Stimulated activated CD4-positive, alpha-beta T cell treated with anti-CD3 and anti-CD28 coated beads, TNF-alpha, amount 100 ng/mL, for 1 hour (primary cell): ENCODE measurements at places on chromosomes 16 and 17.

DNA sequence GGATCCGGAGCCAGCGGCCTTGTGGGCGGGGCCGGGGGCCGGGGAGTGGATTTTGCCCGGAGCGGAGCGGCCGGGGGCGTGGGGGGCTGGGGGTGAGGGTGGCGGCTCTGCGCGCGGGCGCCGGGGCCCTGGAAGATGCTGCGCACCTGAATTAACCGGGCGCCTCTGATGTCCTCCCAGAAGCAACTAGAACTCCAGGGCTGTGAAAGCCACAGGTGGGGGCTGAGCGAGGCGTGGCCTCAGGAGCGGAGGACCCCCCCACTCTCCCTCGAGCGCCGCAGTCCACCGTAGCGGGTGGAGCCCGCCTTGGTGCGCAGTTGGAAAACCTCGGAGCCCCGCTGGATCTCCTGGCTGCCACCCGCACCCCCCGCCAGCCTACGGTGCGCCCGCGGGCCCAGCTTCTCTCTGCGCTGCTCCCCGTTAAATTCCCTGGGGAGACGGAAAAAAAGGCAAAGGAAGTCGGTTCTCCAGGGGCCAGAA, 549 bp downstream of the SLC26A11 start:
- DNase-seq, result no peak

DNA sequence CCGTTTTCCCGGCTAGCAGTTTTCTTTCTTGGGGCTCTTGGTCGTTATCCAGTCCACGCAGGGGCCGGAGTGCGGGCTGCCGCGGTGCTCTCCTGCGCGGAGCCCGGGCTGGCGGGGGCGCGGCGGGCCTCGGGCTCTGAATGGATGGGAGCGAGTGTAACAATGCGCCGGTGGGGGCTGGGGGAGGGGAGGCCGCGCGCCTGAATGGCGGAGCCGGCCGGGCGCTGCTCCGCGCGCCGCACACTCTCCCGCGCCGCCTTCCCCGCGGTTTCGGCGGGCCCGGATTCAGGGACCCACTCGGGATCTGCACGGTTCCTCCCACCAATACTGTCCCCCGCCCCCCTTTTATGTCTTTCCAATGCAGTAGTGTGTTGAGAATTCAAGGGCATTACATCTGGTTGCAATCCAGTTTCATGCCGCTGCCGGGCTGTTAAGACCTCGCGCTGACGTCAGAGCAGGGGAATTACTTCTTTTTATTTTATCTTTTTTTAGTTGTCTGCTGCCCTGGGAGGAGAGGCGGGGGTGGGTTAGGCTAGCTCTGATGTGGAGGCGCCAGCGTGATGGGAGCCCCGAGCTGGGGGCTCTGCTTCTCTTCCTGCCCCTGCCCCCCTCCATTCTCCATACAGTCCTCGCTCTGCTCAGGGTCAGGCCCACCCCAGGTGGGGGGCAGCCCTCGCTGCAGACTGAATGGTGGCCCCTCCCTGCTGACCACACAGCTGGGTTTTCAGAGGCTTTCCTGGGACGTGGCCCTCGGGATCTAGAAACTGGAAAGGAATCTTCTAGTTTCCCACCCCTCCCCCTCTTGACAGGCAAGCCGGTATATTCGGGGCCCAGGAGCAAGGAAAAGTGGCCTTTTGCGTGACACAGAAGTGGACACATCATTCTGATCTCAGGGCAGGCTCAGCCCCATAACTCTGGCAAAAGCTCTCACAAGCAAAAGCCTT, 1.8 kb downstream of the RAI1 start:
- DNase-seq, result no peak

GRCh38 chr17:19867329-19868078, at the start of gene ULK2:
ULK2 (minus strand) TSS chr17:19867936; CDS start chr17:19867417, 519 bp downstream.
- no peak for DNase-seq

DNA sequence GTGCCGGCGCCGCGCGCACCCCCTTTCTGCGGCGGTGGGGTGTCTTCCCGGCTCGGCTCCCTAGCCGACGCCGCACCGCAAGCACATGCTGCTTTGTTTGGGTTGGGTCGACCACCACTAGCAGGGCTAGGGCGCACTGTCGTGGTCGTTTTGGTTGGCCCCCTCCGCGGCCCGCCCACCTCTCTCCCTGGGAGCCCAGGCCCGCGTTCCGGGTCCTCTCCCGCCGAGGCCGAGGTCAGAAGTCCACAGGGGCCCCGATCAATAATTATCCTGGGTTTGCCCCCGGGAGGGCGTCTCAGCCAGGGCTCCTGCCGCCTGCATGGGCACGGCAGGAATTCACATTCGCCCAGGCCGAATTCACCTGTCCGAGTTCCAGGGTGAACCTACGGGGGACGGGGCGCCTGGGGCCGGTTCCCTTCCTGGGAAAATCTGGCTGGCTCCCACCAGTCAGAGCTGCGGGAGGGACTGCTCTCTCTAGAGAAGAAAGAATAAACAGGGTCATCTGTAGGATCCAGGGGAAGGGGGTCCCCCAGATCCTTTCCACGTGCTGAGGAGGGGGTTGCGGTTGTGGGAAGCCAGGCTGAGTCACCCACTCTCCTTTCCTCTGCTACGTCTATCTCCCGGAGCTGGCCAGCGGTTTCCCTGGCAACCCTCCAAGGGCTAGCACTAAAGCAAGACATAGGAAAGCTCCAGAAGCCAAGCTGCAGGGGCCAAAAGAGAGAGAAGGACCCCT, 584 bp upstream of the STAT5B start:
- peak; percentile 21 for DNase-seq

- no peak for DNase-seq
These were observed 44.1 kb upstream of the SEC14L1 start for GRCh38 chr17:77096570-77097214.

- no peak for DNase-seq
These were observed 576.5 kb downstream of the KCNJ18 start for GRCh38 chr17:22268912-22269220.
